ENCODE measurements at places on chromosomes 16 and 17.

DNA sequence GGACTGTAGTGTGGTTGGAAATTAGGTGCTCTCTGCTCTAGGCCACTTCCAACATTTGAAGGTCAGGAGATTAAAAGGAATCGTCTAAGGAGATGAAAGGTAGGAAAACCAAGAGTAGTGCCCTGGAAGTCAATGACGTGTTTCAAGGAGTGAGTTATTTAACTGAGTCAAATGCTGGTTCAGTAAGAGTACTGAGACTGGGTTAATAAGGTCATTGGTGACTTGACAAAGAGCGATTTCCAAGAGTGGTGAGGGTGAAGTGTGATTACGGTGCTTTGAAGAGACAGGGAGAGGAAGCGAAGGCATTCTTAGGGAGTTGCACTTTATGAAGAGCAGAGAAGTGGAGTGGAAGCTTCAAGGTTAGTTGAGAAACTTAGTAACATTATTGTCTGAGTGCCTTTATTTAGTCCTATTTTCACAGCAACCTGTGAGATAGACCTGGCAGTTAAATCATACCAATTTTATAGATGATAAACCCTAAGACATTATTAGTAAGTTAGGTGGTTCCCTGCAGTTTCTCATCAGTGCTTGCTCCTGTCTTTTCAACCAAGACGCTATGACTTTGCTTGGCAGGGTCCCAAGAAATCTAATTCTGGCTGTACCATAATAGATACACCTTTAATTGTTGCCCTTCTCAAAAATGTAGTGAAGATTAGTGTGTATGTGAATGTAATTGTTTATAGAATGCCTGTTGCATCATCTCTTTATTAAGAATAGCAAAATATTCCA is 5.9 kb downstream of the ZNF207 start:
- no peak for DNase-seq

DNA sequence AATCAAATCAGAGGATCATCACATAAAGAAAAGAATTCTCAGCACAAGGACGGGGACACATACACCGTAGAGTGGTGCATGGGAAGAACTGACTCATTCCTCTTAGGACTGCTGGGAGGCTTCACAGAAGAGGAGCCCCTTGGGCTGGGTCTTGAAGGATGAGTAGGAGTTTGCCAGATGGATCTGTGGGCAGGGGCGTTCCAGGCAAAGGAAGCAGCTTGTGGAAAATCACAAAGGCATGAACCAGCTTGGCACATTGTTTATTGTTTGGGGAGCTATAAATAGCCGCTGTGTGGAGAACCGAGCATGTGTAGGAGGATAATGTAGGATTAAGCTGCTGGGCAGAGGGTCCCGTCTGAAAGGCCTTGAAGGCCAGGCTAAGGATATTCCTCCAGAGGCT is 5.1 kb upstream of the SLC16A11 start:
- DNase-seq = no peak

DNA sequence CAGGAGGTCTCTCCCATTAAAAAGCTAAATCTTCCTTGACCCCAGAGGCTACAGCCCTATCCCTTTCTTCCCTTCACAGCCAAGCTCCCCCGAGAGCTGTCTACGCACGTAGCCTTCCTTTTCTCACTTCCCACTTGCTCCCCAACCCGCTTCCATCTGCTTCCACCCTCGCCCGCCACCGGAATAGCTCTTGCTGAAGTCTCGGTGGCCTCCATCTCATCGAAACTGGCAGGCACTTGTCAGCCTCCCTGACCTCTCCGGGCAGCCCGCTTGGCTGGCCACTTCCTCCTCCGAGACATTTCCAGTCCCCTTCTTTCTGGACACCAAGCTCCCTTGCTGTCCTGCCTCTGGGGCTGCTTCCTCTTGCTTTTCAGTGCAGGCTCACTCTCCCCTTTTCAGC is 10.7 kb upstream of the EPOP start:
- DNase-seq = no peak

- DNase-seq = no peak
Measured at GRCh38 chr16:17917316-17918019, 419.1 kb downstream of the NPIPA8 start.

GRCh38 chr17:80191865-80192661 is 22.2 kb downstream of the CARD14 start:
- no peak for DNase-seq

DNA sequence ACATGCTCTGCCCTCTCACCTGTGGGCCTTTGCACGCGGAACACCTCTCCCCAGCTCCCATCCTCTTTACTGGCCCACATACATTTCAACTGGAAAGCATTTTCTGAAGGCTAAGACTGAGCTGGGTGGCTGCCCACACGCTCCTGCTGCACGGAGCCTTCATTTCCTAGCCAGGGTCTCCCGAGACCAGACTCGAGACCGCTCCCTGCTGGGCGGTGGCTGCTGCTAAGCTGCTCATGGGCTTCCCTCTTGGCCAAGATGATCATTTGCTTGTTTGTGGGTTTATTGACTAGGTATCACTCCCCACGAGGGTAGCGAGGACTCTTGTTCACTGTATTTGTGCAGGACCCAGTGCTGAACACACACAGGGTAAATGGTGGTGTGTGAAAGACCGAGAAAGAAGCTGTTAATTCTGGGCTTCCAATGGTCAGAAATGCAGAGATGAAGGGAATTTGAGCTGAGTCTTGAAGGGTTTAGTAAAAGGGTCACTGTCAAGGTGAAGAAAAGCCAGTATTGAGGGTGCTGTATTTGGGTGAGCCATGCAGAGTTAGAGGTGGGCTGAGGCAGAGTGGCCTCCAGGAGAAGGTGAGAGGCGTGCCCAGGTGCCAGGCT is 907 bp downstream of the TRAPPC2L start:
- peak; percentile 60 for DNase-seq

DNA sequence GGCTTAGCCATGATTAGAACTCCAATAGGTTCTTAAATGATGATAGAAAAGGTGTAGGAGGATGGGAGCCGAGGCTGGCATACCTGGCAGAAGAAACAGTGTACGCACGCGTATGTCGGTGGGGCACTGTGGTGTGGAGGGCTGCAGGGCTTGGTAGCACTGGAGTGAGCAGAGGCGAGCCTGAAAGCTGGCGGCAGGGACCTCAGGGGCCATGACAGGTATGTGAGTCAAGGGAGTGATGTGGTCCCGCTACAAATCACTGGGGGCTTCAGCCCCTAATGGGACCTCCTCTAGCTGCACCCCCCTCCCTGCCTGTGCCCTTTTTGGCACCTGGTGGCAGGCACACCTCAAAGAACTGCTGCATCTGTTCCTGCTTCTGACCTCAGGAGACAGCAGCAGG is 67.3 kb downstream of the RAI1 start:
- DNase-seq = no peak

DNA sequence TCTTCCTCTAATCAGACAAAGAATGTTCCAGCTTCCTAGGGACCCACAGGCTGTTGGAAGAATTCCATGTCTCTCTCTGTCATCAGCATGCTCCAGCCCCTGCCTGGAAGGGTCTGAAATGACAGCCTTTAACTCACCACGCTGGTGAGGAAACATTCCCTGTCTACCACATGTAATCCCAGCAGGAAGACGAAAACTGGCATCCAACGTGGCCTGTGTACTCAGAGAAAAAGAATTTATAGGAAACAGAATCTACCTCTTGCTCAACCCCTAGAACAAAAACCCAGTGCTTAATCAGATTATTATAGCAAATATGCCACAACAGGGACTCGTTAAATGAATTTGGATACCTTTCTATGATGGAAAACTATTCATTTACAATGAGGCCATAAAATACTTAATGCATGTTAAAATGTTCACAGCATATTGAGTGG is 147.3 kb upstream of the FOXF1 start:
- no peak for DNase-seq

DNA sequence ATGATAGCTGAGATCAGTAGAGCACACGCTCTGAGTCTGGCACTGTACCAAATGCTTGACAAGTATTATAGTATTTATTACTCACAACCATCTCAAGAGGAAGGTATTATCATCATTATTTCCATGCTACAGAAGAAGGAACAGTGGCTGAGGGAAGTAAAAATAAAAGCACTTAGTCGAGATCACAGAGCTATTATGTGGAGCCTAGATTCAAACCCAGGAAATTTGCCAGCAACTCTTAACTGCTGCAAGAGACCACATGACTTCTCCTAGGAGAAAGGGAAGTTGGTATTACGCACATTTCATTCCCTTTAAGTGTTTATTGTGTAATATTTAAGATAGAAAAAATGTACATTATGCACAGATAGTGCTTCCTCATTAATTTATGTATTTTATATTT is 1.0 kb upstream of the RHOT1 start:
- DNase-seq = peak; percentile 89

GRCh38 chr17:60392845-60393702 is 1.1 kb upstream of the USP32 start:
- peak; percentile 47 for DNase-seq

GRCh38 chr16:57299009-57299718 is 14.7 kb upstream of the PLLP start:
- DNase-seq = peak; percentile 59

- DNase-seq = no peak
Measured at GRCh38 chr16:14497245-14498082, 132.6 kb downstream of the PARN start.

GRCh38 chr16:88754912-88755744 is 29.9 kb downstream of the PIEZO1 start:
- DNase-seq = no peak

DNA sequence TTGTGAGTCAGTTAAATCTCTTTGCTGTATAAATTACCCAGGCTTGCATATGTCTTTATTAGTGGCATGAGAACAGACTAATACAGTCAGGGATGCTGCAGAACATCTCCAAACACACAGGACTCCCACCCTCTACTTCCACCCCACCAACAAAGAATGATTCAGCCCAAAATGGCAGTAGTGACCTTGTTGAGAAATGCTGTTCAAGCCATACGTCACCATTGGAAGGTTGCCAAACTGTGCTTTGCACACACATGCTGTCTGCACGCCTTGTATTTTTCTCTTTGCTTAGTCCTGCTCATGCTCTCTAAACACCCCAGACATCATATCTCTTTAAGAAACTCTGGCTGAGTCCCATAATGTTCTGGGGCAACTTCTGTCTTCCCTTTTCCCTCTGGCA is 589.6 kb downstream of the WWOX start:
- no peak for DNase-seq

DNA sequence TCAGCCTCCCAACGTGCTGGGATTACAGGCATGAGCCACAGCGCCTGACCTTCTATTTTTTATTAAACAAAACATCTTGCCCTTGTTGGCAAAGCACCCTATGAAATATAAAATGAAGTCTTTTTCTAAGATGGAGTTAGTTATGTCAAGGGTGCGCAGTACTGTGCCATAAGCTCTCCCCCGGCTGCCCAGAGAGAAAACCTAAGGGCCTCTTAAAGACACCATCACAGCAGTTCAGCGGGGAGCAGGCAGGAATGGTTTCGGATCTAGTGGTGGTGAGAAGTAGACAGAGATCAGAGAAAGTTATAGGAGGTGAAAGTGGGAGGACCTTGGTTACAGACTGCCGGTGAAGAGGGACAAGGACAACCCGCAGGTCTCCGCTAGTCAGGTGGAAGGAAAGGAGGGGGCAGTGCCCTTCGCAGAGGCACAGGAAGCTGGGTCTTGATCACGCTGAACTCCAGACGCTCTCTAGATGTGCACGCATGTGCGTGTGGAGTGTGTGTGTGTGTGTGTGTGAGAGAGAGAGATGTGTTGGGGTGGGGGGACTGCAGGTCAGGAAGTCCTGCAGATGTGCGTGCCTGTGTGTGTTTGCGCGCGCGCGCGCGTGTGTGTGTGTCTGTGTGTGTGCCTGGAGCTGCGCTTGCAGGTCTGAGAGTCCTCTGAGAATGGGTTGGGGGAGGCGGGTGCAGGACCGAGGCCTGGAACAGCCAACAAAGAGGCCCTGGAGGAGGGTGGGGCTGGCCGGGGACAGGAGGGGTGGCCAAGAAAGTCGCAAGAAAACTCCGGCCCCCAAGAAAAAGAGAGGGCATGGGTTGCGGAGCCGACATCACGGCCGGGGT is 748 bp upstream of the CMTM3 start:
- no peak for DNase-seq

GRCh38 chr16:83813823-83814658 is 6.3 kb downstream of the HSBP1 start:
- no peak for DNase-seq

GRCh38 chr16:56334761-56335160 is 90.6 kb downstream of the AMFR start:
- no peak for DNase-seq

- DNase-seq = no peak
Measured at GRCh38 chr16:4265676-4266075, 7.1 kb downstream of the TFAP4 start.
